Endothelial cell of umbilical vein (primary cell): ENCODE measurements at places on chromosomes 3 and 15. TPM values are rescaled to one million over a fixed set of nuclear protein-coding genes. Genes with fewer than 3 reads are reported as not detected.

Gene TLR9
- total RNA-seq: 0.07 TPM in 1 of 2 replicates, not detected in the other

Gene SLC35G2
- total RNA-seq: 17.7 and 19.4 TPM in 2 replicates

Gene BRPF1
- 23.2 and 26.2 TPM in 2 replicates for total RNA-seq

Gene WWTR1
- total RNA-seq: 210 and 262 TPM in 2 replicates

Gene ZNF501
- 2.9 and 3.9 TPM in 2 replicates for total RNA-seq

Gene TGM5
- total RNA-seq: not detected in 2 replicates

Gene KCNAB1
- total RNA-seq: 11.7 TPM in 1 of 2 replicates, not detected in the other

Gene CEP152
- total RNA-seq: 13.8 and 15.7 TPM in 2 replicates

Gene CCR3
- total RNA-seq: not detected in 2 replicates

Gene DNAH12
- 0.20 TPM in 1 of 2 replicates, not detected in the other for total RNA-seq

Gene HRH1
- total RNA-seq: 16.2 and 22.0 TPM in 2 replicates

Gene MYZAP
- 6.1 and 8.1 TPM in 2 replicates for total RNA-seq

Gene CELF6
- 0.30 TPM in 1 of 2 replicates, not detected in the other for total RNA-seq

Gene ZNF774
- 2.6 and 3.9 TPM in 2 replicates for total RNA-seq

Gene TMEM115
- 43.2 and 44.7 TPM in 2 replicates for total RNA-seq

Gene GOLGA8R
- 2.0 and 2.2 TPM in 2 replicates for total RNA-seq

Gene SLC25A36
- total RNA-seq: 37.4 and 38.8 TPM in 2 replicates

Gene MYH15
- total RNA-seq: 0.14 and 0.27 TPM in 2 replicates

Gene STARD9
- total RNA-seq: 17.2 and 17.5 TPM in 2 replicates

Gene SLC33A1
- total RNA-seq: 30.1 and 30.3 TPM in 2 replicates

Gene TMC3
- not detected in 2 replicates for total RNA-seq

Gene ACKR2
- not detected in 2 replicates for total RNA-seq

Gene C3orf49
- total RNA-seq: not detected in 2 replicates

Gene TUSC7
- not detected in 2 replicates for total RNA-seq

Gene ITIH1
- total RNA-seq: not detected in 2 replicates

Gene CEP97
- 10.3 and 14.0 TPM in 2 replicates for total RNA-seq

Gene POTEB2
- not detected in 2 replicates for total RNA-seq
